ENCODE measurements at places on chromosomes 13 and 19.

DNA sequence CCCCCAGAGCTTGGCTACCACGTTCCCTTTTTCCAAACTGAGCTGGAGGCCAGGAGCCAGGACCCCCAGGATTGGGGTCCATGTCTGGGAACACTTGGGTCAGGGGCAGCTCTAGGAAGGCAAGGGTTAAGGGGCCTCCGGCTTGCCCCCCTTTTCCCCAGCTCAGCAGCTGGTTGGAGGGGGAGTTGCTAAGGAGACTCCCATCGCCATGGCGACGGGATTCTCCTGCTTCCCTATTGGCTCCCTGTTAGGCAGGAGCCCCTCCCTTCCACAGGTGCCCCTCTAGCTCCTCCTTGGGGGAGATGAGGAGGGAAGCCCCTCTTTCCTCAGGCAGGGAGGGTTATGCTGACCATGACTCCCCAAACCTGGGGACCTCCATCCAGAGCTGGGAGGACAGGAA lies 33.9 kb downstream of the PDE4A start:
- DNase-seq = no peak

DNA sequence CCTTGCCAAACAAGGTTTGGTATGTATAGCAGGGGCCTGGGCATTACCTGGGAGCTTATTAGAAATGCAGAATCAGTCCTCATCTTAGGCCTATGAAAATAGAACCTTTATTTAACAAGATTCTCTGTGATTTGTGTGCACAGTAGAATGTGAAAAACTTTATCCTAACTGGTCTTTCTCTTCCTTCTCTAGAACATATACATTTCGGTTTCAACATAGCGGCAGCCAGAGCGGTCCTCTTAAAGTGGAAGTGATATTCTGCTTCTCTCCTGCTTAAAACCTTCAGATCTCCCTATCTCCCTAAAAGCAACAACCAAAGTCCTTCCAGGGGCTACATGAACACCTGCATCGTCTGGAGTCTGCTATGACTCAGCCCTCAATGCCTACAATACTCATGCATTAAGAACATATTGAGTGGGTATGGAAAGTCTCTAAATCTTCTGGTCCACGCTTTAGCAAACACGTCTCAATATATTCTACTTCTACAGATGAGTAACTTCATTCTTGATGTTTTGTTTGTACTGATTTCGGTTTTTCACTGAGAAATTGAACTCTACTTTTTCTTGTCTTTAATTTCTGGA lies 84.5 kb downstream of the SPRY2 start:
- DNase-seq = no peak

GRCh38 chr13:77508959-77509620 lies 26.4 kb upstream of the SCEL start:
- DNase-seq = no peak

DNA sequence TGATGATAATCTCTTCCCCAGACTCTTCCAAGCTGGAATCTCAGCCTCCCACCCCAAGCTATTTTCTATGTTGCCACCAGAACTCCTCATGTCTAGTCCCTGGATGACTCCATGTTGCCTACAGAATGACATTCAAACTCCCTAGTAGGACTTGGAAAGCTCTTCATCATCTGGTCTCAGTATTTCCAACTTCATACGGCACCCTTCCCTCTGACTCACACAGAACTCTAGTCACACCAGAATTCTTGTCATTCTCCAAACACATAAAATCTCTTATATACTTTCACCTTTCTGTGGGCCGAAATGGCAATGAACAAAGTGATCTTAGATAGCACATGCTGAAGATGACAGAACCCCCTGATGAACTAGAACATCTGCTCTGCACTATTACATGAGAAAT lies 86.2 kb downstream of the CAB39L start:
- no peak for DNase-seq
